ENCODE measurements at places on chromosomes 16 and 17.
A peak's percentile ranks its signal among the peaks of the same experiment; 100 is the strongest.

GRCh38 chr16:65114527-65114926 lies 7.3 kb downstream of the CDH11 start:
- no peak for DNase-seq

GRCh38 chr17:83200231-83200699 lies 120.9 kb downstream of the METRNL start:
- DNase-seq, result peak; percentile 71

DNA sequence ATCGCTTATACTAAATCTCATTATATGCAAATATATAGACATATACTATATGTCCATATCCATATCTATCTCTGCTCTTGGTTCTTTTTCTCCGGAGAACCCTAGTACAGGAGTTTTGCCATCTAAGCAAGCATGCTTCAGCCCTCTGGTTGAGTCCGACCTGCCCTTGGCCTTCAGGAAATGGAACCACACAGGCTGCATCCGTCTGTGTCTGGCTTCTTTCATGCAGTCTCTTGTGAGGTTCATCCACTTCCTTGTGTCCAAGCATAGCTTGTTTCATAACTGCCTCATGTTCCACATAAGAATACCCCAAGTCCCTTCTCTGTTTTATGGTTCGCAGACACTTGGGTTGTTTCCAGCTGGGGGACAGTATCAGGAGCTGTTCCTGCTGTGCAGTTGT lies 16.8 kb downstream of the SNX20 start:
- DNase-seq, result no peak

GRCh38 chr17:4980644-4981216 lies 6.7 kb downstream of the CAMTA2 start:
- no peak for DNase-seq

GRCh38 chr16:15621456-15621855 lies 21.5 kb downstream of the MARF1 start:
- DNase-seq, result no peak

DNA sequence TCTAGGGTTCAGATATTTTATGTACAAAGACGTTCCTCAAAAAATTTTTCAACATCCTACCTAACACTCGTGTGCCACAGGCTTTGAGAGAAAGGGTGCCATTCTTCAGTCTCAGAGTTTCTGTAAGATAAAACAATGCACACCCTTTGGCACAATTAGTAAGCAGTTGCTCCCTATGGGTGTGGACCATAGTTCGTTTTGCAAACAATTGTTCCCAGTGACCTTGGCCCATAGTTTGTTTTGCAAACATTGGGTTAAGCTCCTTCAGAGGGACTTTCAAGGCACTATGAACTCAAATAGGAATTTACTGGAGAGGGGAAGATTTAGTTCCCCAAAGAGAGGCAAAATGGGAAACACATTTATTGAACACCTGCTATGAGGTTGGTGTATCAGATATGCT lies 220.3 kb upstream of the CA10 start:
- no peak for DNase-seq

GRCh38 chr17:48961516-48962233 lies 6.7 kb downstream of the GIP start:
- peak; percentile 61 for DNase-seq

DNA sequence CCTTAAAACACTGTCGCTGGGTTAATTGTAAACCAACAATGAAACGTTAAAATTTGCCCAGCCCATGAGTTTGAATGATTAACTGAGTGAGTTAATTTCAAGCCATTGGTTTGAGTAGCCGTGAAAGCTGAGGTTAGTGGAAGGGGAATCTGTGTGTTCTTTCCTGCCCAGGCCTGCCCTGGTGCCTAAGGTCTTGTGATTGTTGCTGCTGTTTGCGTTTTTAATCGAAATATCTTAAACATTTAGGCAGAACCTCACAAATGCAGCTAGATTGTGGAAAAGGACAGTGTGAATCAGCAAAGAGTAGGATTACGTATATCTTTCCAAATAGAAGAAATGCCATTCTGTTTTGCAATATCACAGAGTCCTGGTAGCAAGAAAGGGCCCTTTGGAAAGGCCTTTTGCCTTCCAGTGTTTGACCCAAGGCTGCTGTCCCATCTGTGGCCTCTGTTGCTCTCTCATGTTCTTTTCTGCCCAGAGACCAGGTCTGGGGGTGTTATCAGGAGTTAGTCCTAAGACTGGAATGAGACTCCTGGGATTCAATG lies 113.8 kb downstream of the MSI2 start:
- DNase-seq, result peak; percentile 62

GRCh38 chr17:35889818-35890773 lies 9.9 kb upstream of the CCL5 start:
- DNase-seq, result peak; percentile 49

- no peak for DNase-seq
Observed at GRCh38 chr16:22139008-22139407, 23.3 kb upstream of the SDR42E2 start.

GRCh38 chr17:46722662-46723285 lies 95.7 kb downstream of the WNT3 start:
- DNase-seq, result no peak

- peak; percentile 54 for DNase-seq
Observed at GRCh38 chr16:24610416-24610755, 71.0 kb downstream of the RBBP6 start.

DNA sequence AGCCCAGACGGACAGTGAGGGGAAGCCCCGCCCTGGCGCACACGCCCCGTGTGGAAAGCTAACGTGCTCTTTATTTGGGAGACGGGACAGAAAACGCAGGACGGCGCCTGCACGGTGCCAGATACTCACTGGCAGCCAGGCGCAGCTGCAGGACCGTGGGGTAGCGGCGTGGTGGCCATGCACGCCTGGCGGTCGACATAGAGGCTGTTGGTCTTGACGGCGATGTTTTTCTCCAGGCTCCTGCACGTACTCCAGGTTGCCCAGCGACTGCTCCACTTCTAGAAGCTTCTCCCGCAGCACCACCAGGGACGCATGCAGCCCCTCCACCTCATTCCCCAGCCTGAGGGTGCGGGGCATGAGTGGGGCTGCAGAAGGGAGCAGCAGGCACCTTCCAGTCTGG lies 5.1 kb upstream of the C1QTNF8 start:
- DNase-seq, result no peak

- DNase-seq, result no peak
Observed at GRCh38 chr17:1168533-1169220, 11.1 kb downstream of the ABR start.

DNA sequence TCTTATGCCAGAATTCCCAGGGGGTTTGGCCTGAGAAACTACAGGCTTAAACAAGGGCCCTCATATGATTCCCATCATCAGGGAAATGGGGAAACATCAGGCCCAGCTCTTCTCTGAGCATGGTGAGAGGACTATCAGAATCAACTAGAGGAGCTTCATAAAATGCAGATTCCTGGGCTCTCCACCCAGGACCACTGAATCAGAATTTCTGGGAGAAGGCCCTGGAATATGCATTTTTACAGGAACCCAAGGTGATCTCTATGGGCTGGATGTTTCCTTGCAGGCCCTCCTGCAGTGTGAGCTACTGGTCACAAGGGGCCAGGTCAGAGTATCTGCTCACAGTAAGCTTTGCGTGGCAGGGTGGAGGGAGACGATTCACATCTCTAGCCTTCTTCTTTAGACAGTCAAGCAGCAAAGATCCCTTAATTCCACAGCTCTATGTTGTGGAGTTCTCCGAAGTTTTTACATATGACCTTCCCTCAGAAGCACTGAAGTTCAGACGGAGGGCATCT lies 38.8 kb upstream of the HOXB13 start:
- no peak for DNase-seq

- DNase-seq, result no peak
Observed at GRCh38 chr17:10089196-10089804, 109.1 kb downstream of the GAS7 start.

DNA sequence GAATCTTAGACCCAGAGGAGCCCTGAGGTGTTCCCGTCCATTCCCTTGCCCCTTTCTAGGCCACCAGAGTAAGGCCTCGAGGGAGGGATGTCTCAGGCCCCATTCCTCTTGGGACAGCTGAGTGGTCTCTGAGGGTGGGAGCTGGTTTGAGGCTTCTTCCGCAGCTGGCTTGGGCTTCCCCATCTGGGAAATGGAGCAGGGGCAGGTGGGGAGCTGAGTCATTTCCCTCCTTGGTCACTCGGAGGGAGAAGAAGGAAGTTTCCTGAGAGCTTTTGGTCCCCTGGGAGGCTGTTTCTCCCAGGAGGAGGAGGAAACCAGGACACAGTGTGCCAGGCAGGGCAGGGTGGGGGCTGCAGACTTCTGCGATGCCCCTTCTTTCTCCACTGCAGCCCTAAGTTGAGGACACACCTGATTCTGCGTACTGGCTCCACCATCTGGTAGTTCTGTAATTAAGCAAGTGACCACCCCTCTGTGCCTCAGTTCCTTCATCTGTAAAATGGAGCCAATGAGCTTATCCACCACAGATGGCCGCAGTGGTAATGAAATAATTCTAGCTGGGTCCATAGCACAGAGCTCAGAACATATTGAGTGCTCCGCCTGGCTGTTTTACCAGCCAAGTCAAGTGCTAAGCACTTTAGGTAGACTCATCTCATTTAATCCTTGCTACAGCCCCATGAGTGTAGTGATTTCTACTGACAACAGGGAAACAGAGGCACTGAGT lies 1.6 kb upstream of the KCNJ12 start:
- no peak for DNase-seq

- DNase-seq, result no peak
Observed at GRCh38 chr16:8943966-8944759, 19.5 kb downstream of the USP7 start.
